Thyroid gland (tissue), 4 donors: ENCODE measurements at places on chromosomes 16 and 17. TPM values are rescaled to one million over a fixed set of nuclear protein-coding genes. Genes with fewer than 3 reads are reported as not detected.

The CCR7 gene
- 0.27 TPM for total RNA-seq

The TMEM114 gene
- not detected for total RNA-seq

The PPP1R27 gene
- not detected for total RNA-seq

The LRRC37A gene
- total RNA-seq = 1.2 TPM

The CACNG5 gene
- not detected for total RNA-seq

The CRYBA1 gene
- not detected for total RNA-seq

The SLC13A2 gene
- total RNA-seq = not detected

The TMIGD1 gene
- total RNA-seq = not detected

The CORO1A gene
- 14.8 TPM for total RNA-seq

The FOXC2 gene
- total RNA-seq = 1.9 TPM

The SPOP gene
- total RNA-seq = 78.6 TPM

The SLC47A2 gene
- not detected for total RNA-seq

The GSG1L gene
- total RNA-seq = not detected

The TEX19 gene
- total RNA-seq = not detected

The ABCA10 gene
- total RNA-seq = 8.4 TPM

The OR4D1 gene
- total RNA-seq = not detected
